ENCODE measurements at places on chromosomes 6 and 20.

GRCh38 chr6:46772762-46773161 lies 20.4 kb upstream of the MEP1A start:
- no peaks in the 10 kb centered on the region for H3K27me3 ChIP-seq
- H3K4me1 ChIP-seq = no peaks in the 10 kb centered on the region
- peak overlapping the region; percentile 74 for H3K27ac ChIP-seq
- no peaks in the 10 kb centered on the region for H3K36me3 ChIP-seq
- no peak overlapping the region for H3K4me3 ChIP-seq

DNA sequence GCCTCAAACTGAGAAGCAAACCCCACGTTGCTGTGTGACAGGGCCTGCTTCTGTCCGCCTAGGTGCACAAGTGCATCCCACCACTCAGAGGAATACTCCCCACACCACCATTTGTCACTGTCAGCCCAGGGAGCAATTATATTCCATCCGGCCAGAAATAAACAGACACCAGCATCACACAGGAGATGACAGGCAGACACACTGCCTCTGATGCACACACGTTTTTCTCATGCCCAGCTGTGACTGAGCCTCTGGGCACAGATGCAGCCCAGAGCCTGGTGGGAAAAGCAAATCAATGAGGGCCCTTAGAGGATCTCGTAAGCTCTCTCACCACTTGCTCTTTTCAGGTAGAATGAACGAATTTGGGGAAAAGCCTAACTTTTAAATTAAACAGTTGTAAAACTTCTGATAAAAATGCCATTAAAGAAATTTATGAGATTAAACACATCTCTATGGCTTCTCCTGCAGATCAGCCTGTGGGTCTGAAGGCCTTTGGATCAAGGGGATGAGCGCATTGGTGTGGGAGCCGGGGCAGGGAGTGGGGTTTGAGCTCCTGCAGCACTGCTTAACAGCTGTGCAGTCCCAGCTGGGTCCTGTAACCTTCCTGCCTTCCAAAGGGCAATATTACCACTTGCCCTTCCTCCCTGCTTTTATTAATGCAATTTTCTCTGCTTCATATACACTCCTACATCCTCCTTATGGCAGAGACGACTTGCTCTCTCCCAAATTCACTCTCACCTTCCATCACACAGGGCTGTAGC lies 624.3 kb downstream of the PTPRT start:
- no peak for DNase-seq
- no peaks in the 10 kb centered on the region for H3K4me1 ChIP-seq
- no peak overlapping the region for H3K27ac ChIP-seq
- no peaks in the 10 kb centered on the region for H3K36me3 ChIP-seq

DNA sequence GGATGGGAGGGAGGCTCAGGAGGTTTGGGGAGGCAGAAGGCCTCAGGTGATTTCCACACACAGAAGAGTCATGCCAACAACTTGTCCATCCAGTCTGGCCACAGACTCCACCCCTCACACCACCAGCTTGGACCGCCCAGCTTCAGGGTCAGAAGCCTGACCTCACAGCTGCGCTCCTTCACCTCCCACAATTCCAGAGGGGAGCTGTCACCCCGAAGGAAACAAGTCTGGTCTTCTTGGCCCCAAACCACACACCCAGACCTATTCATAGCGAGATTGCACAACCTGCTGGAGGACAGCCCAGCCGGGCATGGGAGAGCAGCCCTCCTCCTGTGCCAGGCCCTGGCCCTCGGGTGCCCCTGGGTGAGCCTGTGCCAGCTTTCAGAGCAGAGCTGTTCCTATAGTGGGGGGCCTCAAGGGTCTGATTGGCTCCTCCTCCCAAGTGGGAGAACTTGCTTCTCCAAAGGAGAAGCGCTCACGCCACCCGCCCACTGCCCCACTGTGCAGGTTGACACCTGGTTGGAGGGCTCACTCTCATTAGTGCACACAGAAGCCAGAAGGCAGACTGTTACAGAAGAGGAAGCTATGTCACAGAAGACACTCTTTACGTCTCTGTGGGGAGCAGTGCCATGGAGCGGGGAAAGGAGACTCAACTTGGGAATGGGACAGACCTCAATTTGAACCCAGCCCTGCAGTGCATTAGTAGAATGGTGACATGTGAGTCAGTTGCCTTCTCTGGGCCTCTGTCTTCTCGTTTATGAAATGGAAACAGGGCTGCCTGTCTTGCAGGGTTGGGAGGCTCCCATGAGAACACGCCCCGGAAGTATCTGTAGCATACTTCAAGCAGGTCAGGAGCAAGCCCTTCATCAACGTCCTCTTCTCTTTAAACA lies 128.8 kb downstream of the FOXO3 start:
- no peak overlapping the region for H3K4me3 ChIP-seq
- peak; percentile 89 for DNase-seq
- no peaks in the 10 kb centered on the region for H3K36me3 ChIP-seq
- H3K27me3 ChIP-seq = no peaks in the 10 kb centered on the region
- no peak overlapping the region for H3K27ac ChIP-seq

GRCh38 chr20:22836211-22836610 lies 198.9 kb upstream of the SSTR4 start:
- H3K4me3 ChIP-seq = no peak overlapping the region
- no peaks in the 10 kb centered on the region for H3K27me3 ChIP-seq
- peak; percentile 25 for DNase-seq
- H3K4me1 ChIP-seq = peaks cover 21% of the 10 kb centered on the region
- no peaks in the 10 kb centered on the region for H3K36me3 ChIP-seq

GRCh38 chr6:125031385-125031784 lies 69.1 kb downstream of the RNF217 start:
- no peaks in the 10 kb centered on the region for H3K36me3 ChIP-seq
- H3K27ac ChIP-seq = no peak overlapping the region
- H3K4me3 ChIP-seq = no peak overlapping the region

- peaks cover 12% of the 10 kb centered on the region for H3K4me1 ChIP-seq
- H3K27me3 ChIP-seq = peaks cover 91% of the 10 kb centered on the region
- no peak overlapping the region for H3K4me3 ChIP-seq
- no peak for DNase-seq
- no peak overlapping the region for H3K27ac ChIP-seq
- no peaks in the 10 kb centered on the region for H3K36me3 ChIP-seq
These were observed 4.1 kb downstream of the LINC00237 start for GRCh38 chr20:21101932-21102575.

GRCh38 chr6:148358196-148358785 lies 15.7 kb downstream of the SASH1 start:
- no peaks in the 10 kb centered on the region for H3K27me3 ChIP-seq
- no peaks in the 10 kb centered on the region for H3K36me3 ChIP-seq
- peak; percentile 20 for DNase-seq

DNA sequence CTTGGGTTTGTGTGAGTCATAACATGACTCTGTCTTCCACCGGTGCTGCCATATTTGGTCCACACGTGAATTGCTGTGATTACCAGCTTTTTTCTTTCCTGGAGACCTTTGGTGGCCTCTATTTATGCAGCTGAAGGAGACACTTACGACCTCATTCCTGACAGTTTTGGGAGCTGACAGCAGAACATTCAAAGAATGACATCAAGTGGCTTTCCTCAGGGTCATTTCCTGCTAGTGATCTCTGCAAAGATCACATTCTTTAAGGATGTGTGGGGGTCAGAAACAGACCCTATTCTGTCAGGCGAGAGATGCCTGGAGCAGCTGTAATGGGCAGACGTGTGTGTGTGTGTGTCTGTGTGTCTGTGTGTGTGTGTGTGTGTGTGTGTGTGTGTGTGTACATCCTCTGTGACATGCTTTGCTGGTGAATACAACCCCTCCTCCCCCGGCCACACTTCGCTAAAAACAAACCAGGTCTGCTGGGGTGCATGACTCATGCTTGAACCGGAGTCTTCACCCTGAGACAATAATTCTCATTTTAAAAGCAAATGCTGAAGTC lies 115.6 kb downstream of the TMEM170B start:
- H3K27me3 ChIP-seq = no peaks in the 10 kb centered on the region
- no peaks in the 10 kb centered on the region for H3K36me3 ChIP-seq
- DNase-seq = peak; percentile 48
- no peaks in the 10 kb centered on the region for H3K4me1 ChIP-seq
- H3K27ac ChIP-seq = no peak overlapping the region

- H3K4me1 ChIP-seq = peaks cover 5% of the 10 kb centered on the region
- H3K4me3 ChIP-seq = no peak overlapping the region
- no peak overlapping the region for H3K27ac ChIP-seq
These were observed 7.6 kb downstream of the GSS start for GRCh38 chr20:34948030-34948429.

DNA sequence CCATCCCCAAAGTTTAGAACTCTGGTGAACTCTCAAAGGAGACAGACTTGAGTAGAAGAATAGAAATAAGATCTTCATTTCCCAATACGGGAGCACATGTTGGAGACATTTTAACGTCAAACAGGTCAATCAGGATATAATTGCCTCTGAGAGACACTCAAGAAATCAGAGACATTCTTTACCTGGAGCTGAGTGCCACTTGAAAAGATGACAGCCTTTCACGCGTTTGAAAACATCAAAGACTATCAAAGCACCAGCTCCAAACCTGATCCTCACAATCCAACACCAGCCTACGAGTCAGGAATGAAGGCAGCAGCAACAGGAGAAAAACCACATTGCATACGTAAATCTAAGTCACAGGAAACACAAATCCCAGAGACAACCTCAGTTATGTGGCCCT lies 571.5 kb upstream of the CDH4 start:
- no peaks in the 10 kb centered on the region for H3K4me1 ChIP-seq
- H3K27me3 ChIP-seq = no peaks in the 10 kb centered on the region
- no peak overlapping the region for H3K4me3 ChIP-seq
- H3K36me3 ChIP-seq = no peaks in the 10 kb centered on the region
- H3K27ac ChIP-seq = no peak overlapping the region
- no peak for DNase-seq

DNA sequence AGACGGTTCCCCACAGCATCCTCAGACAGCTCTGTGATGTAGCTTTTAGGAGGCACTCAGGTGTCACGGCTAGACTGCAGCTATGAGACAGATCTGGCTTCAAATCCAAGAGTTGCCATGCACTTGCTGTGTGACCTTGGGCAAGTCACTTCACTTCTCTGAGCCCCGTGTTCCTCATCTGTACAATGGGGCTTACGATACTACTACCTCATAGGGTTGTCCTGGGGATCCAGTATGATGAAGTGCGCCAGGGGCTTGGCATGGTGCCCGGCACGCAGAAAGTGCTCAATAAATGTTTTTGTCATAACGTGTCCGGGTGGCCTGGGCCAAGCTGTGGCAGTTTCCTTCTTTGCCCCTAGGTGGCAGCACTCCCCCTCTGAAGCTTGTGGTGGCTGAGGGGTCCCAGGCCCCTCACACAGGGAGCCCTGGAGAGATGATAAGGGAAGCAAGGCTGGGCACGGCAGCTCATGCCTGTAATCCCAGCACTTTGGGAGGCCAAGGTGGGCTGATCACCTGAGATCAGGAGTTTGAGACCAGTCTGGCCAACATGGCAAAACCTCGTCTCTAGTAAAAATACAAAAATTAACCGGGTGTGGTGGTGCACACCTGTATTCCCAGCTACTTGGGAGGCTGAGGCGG lies 19.1 kb upstream of the CHMP4B start:
- peaks cover 8% of the 10 kb centered on the region for H3K4me1 ChIP-seq
- DNase-seq = peak; percentile 42
- no peaks in the 10 kb centered on the region for H3K27me3 ChIP-seq
- no peak overlapping the region for H3K27ac ChIP-seq
- no peak overlapping the region for H3K4me3 ChIP-seq

- H3K36me3 ChIP-seq = no peaks in the 10 kb centered on the region
- DNase-seq = no peak
- H3K27ac ChIP-seq = no peak overlapping the region
- no peaks in the 10 kb centered on the region for H3K27me3 ChIP-seq
- no peak overlapping the region for H3K4me3 ChIP-seq
These were observed 565.7 kb upstream of the BTBD3 start for GRCh38 chr20:11352041-11352440.

DNA sequence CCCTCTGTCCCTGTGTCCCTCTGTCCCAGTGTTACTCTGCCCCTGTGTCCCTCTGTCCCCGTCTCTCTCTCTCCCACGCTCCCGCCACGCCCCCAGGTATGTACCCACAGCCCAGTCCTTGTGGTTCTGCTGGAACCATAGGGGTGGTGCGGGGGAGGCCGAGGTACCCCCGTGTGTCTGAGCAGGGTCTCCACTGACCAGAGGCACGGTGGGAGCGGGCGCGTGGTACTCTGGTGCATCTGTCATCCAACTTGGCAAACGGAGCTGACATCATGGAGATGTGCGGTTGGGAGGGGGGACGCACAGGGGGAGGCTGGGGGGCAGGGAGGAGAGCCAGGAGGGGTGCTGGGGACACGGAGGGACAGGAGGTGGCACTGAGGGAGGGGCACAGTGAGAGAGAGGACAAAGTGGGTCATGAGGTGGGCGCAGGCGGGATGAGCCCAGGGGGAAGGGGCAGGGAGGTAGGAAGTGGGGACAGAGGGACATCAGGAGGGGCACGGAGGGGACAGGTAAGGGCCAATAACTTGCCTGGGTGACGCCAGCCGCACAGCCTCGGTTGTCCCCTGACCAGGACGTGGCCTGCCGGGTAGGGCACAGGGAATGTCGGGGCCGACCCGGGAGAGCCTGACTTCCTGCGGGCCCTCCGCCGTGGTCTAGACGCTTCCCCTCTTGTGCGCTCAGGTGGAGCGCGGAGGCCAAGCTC lies 163.6 kb upstream of the PDE10A start:
- no peaks in the 10 kb centered on the region for H3K36me3 ChIP-seq
- H3K4me1 ChIP-seq = no peaks in the 10 kb centered on the region
- no peaks in the 10 kb centered on the region for H3K27me3 ChIP-seq

DNA sequence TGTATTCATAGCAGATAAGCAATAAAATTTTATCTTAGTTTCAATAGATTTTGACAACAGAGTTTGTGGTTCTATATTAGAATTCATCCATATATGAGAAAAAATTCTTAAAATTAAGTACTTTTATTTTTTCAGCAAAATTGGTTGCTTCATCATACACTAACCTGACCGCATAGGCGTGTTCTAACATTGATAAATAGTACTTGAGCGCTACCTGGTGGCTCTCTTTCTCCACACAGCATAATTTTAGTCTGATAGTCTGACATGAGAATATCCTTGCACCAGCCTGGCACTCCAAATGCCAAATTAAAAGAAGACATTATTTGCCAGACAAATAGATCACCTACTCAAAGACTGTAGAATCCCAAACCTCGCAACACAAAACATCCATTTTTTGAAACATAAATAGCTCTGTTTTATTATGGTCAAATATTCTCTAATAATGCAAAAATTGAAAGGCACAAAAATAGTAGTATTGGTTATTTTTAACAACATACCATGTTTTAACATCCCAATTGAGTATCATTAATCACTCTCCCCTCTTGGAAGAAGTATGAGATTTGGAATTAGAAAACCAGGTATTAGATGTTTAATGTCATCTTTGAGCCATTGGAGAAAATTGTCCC lies 33.0 kb upstream of the FILIP1 start:
- no peak overlapping the region for H3K4me3 ChIP-seq
- no peak overlapping the region for H3K27ac ChIP-seq
- peak; percentile 56 for DNase-seq
- H3K27me3 ChIP-seq = no peaks in the 10 kb centered on the region

GRCh38 chr20:60008130-60008808 lies 50.0 kb downstream of the CDH26 start:
- no peak for DNase-seq
- H3K4me1 ChIP-seq = no peaks in the 10 kb centered on the region
- H3K27me3 ChIP-seq = no peaks in the 10 kb centered on the region
- no peak overlapping the region for H3K27ac ChIP-seq
- no peak overlapping the region for H3K4me3 ChIP-seq

GRCh38 chr6:169938731-169939130 lies 187.3 kb downstream of the ERMARD start:
- H3K27me3 ChIP-seq = no peaks in the 10 kb centered on the region
- H3K4me1 ChIP-seq = no peaks in the 10 kb centered on the region
- no peak overlapping the region for H3K4me3 ChIP-seq
- no peak for DNase-seq
- no peak overlapping the region for H3K27ac ChIP-seq

- no peaks in the 10 kb centered on the region for H3K36me3 ChIP-seq
- H3K4me1 ChIP-seq = no peaks in the 10 kb centered on the region
- H3K4me3 ChIP-seq = no peak overlapping the region
- no peaks in the 10 kb centered on the region for H3K27me3 ChIP-seq
- DNase-seq = no peak
- H3K27ac ChIP-seq = no peak overlapping the region
These were observed 121.7 kb downstream of the BCAS1 start for GRCh38 chr20:53948383-53949318.
